Stimulated activated CD4-positive, alpha-beta T cell treated with anti-CD3 and anti-CD28 coated beads, Interleukin-1b, Interleukin-23, amount 100 ng/mL, for 24 hours (primary cell): ENCODE measurements at places on chromosomes 5 and 9.

DNA sequence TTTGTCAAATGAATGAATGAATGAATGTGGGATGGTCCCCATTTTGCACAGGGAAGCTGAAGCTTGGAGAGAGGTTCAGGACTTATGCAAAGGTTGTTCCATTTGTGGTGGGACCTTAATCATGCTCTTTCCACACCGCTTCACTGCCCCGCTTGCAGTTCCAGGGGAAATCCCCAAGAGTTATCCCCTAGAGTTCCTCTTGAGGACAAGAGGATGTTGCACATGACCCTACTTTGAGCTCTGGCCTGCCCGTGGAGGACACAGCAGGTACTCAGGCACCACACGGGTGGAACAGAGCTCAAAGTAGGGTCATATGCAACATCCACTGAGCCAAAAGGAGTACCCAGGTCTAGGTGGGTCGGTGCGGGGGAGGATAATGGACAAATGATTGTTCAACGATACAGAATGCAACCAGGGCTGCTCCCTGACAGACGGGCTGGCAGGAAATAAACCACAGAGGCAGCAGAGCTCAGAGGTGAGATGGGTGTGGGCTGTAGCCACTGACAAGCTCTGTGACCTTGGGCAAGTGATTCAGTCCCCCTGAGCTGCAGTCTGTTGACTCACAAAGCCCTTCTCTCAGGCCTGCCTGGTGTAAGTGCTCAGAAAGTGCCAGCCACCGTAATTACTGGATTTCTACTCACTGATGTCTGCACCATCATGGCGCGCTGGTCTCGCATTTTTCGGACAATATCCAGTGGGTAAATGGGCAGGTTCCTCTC, 60.3 kb upstream of the EPB41L4B start:
- DNase-seq: no peak

GRCh38 chr9:112072721-112073638, 102.1 kb downstream of the SUSD1 start:
- DNase-seq: no peak

GRCh38 chr9:71977003-71977402, 65.6 kb downstream of the C9orf85 start:
- no peak for DNase-seq

- no peak for DNase-seq
Measured at GRCh38 chr5:33810491-33811120, 81.2 kb downstream of the ADAMTS12 start.
